Activated CD8-positive, alpha-beta memory T cell treated with anti-CD3 and anti-CD28 coated beads for 4 hours (primary cell): ENCODE measurements at places on chromosomes 4 and X.
A peak's percentile ranks its signal among the peaks of the same experiment; 100 is the strongest.

GRCh38 chrX:16466640-16467432, 183.1 kb upstream of the S100G start:
- DNase-seq, result no peak

GRCh38 chrX:115011428-115011827, 6.0 kb downstream of the IL13RA2 start:
- no peak for DNase-seq

GRCh38 chr4:102620697-102621497, 119.7 kb downstream of the NFKB1 start:
- no peak for DNase-seq

DNA sequence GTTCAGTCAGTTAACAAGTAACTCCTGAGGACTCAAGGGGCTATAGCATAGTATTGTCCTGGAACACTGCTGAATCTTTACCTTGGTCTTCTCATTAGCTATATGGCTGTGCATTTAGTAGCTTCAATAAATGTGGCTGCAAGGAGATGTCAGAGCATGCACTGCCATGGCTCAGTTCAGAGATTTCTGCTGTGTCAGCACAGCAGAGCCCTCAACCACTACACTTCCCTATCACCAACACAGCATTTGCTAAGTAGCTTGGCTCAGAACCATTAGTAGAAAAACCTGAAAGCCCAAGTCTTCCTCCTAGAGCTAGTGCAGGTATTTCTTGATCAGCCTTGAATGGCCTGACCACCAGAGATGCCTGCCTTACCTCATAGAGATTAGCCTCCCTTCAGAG, 466.0 kb downstream of the IDS start:
- DNase-seq, result no peak

GRCh38 chr4:40628888-40629287, 776 bp downstream of the RBM47 start:
- no peak for DNase-seq

GRCh38 chrX:69163936-69164741, 1.1 kb downstream of the PJA1 start:
- DNase-seq, result peak; percentile 24

GRCh38 chrX:121407627-121408026, 360.2 kb downstream of the GLUD2 start:
- DNase-seq, result no peak

- DNase-seq, result no peak
These were observed 56.7 kb upstream of the RASSF6 start for GRCh38 chr4:73676861-73677323.

- DNase-seq, result no peak
These were observed 852.9 kb downstream of the TECRL start for GRCh38 chr4:63556332-63556731.

- no peak for DNase-seq
These were observed 74.3 kb upstream of the PPP2R3B start for GRCh38 chrX:460823-461640.

GRCh38 chrX:73127700-73128241, 48.5 kb upstream of the PABPC1L2A start:
- no peak for DNase-seq

DNA sequence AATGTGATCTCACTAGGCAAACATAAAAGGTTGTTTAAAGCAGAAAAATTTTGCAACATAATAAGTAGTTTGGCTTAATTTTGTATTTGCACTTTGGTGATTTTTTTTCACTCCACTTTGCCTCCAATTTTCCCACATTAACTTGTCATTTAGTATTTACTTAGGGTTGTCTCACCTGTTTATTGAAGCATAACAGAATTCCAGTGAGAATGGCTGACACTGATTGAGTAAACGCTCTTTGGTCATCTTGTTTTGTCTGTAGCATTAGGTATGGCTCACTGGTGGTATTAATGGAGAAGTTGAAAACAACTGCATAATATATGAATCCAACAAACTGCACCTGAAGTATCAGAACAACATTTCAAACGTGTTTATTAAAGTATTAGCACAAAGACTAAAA, 799.5 kb upstream of the ADGRL3 start:
- no peak for DNase-seq

GRCh38 chrX:131649741-131650140, 105.9 kb downstream of the OR13H1 start:
- no peak for DNase-seq

- no peak for DNase-seq
These were observed 714.2 kb downstream of the RPA4 start for GRCh38 chrX:97597954-97598353.

DNA sequence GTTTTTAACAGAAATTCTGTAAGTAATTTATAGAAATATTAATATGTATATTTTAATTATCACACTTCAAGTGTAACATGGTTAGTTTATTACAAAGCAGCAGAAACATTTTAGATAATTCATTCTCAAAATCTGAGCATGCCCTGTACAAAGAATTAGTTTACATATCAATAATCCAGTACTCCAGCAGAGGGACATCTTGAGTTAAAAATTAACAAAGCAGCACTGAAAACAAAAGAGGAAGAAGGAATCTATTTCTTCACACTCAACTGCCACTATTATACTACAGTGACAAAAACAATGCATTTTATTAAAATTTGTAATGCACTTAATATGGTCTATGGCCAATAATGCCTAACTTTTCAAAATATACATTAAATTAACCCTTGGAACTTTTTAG, 179.1 kb upstream of the KLHL4 start:
- DNase-seq, result no peak
